ENCODE measurements at places on chromosomes 7 and 10.
A peak's percentile ranks its signal among the peaks of the same experiment; 100 is the strongest.

DNA sequence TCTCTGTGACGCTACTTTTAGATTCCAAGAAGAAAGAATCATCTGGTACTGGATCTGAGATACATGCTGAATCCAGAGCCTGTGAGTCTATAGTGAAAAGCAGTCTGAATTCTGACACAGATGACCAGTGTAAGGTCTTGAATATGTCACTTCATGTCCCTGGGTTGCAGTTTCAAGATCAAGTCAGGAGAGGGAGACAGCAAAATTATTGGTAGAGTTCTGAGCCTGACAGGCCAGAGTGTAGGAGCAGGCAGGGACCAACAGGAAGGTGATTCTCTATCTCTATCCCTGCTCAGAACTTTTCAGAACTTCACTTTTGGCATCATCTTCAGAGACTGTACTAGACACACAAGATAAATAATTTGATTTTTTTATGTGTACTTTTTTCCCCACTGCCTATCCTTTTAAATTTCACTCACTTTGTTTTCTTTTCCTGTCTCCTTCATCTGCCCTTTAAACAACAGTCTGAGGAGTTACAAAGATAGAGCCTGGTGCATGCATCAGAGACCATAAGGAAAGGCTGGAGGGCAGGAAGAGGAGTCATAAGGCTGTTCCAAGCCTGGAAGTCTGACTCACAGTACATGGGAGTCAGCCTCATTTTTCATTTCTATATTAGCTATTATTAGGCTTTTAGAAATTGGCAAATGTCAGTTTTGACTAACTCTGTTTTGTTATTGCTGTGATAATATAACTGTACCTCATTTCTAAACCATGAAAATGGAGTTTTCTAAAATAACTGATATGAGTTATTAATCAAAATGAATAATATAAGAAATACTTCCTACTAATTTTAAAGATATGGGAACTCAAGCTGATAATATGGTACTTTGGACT lies 120.2 kb upstream of the TMEM229A start:
- no peak for DNase-seq

DNA sequence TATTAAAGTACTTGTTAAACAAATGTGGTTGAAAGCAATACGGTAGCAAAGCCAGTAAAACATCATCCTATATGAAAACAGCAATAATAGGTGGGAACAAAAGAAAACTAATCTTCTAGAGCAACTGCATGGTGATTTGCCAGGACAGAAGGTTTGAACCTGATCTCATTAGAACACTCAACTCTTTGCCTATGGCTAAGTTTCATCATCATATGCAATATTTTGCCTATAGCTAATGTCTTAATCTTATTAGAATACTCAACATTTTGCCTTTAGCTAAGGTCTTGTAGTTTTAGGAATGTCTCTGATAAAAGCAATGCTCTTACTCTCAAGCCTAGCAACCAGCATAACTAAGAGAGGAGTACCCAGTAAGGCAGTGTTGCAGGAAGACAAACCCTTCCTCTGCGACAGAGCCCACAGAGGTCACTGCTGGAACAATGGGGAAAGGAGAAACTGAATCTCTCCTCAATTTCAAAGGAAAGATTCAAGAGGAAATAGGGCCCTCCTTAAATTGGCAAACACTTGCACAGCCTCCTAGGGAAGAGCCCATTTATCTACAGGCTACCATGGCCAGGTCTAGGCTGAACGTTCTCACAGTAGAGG lies 38.3 kb downstream of the CADPS2 start:
- no peak for DNase-seq

GRCh38 chr7:88311675-88312036 lies 5.0 kb upstream of the STEAP4 start:
- no peak for DNase-seq

DNA sequence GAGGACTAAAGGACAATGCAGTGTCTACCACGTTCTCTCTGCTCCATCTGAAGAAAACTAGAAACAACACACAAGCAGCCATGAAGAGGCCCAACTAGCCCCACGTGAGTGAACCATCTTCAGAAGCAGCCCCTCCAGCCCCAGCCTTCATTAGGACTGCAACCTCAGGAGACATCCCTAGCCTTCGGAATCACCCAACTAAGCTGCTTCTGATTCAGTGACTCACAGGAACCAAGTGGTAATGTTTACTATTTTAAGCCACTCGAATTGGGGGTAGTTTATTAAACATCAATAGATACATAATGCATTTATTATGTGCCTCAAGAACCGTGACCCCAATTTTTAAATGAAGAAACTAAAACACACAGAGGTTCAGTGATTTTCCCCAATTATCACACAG lies 22.6 kb downstream of the ARHGAP12 start:
- no peak for DNase-seq

GRCh38 chr10:26863351-26864076 lies 2.8 kb upstream of the ABI1 start:
- DNase-seq: no peak

GRCh38 chr7:157432957-157433576 lies 96.3 kb downstream of the DNAJB6 start:
- peak; percentile 37 for DNase-seq

DNA sequence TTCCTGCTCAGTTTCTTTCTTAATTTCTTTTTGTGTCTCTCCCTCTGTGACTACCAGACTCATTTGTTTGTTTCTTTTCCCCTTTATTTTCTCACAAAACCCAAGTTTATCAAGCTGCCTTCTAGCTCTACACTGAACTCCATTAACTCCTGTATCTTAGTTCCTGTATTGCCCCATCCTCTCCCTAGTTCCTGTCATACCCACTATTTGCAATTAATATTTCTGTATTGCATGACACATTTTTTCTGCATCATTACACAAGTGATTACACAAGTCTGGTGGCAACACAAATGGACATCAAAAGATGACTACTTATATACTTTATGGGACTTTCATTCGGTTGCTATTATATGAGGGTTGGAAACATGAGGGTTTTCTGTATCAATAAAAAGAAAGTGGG lies 26.9 kb upstream of the OR9A4 start:
- no peak for DNase-seq

Data from stimulated activated CD8-positive, alpha-beta memory T cell treated with anti-CD3 and anti-CD28 coated beads, Interleukin-15, amount 100 ng/mL, for 1 hour (primary cell).